ENCODE measurements at places on chromosomes 2 and 18. TPM values are rescaled to one million over a fixed set of nuclear protein-coding genes. Genes with fewer than 3 reads are reported as not detected.
A peak's percentile ranks its signal among the peaks of the same experiment; 100 is the strongest.

- H3K27me3 ChIP-seq: peaks cover 76% of the 10 kb centered on the region
- H3K4me3 ChIP-seq: peak overlapping the region; percentile 7
- DNase-seq: no peak
- H3K27ac ChIP-seq: no peak overlapping the region
These were observed 863 bp upstream of the SIX2 start for GRCh38 chr2:45009928-45010701.

DNA sequence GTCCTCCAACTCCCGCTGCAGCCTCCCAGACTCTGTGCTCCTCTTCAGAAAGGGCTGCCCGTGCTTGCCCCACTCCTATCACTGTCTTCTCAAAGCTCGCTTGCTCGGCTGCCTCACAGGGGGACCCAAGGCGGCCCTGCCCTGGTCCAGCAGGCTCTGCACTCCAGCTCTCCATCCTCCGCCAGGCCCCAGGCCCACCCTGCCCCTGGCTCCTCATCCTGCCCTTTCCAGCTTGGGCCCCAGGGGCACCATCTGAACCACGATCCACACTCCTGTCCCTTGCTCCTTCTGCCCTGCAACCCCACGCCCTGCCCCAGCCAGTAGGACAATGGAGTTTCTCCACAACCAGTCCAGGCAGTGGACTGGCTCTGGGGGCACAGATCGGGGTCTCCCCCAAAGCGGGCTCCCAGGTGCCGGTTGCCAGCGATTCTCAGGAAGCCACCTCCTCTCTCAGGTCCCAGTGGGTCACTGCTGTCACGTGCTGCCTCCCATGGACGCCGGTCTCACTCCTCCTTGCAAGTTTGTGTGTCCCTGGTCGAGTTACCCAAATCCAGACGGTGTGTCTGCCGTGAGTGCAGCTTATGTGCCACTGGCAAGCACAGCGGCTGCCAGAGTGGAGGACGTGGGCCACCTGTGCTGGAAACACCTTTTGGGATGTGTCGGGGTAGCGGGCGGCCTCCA, 238.5 kb downstream of the HDAC4 start:
- H3K4me1 ChIP-seq: peaks cover 19% of the 10 kb centered on the region
- no peak overlapping the region for H3K27ac ChIP-seq
- no peaks in the 10 kb centered on the region for H3K27me3 ChIP-seq
- no peak for DNase-seq

GRCh38 chr2:171592036-171592555, 69.8 kb downstream of the CYBRD1 start:
- no peak for DNase-seq
- H3K4me1 ChIP-seq: no peaks in the 10 kb centered on the region
- H3K36me3 ChIP-seq: no peaks in the 10 kb centered on the region
- H3K27ac ChIP-seq: no peak overlapping the region

NEURL3 gene
- total RNA-seq: 1.1 TPM

BMP10 gene
- total RNA-seq: not detected

PDE11A gene
- not detected for total RNA-seq

Data from activated CD4-positive, alpha-beta memory T cell treated with anti-CD3 and anti-CD28 coated beads for 36 hours (primary cell).